ENCODE measurements at places on chromosomes 4 and X.

- DNase-seq, result no peak
Measured at GRCh38 chrX:130170752-130171445, 863 bp upstream of the RAB33A start.

DNA sequence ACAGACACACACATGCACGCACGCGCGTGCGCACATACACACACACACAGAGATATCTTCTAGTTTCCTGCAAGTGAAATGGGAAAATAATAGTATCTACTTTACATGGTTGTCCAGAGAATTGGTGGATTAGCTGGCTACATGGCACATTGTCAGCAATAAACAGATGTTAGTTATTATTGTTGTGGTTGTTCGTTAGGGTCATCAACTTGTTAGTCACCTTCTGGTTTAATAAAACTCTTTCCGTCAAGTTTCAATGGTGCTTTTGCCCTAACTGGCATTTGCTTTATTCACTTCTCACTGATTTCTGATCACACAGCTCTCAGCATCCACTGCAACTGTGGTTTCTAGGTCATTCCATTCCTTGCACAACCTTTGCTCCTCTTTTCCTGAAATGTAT is 25.4 kb upstream of the RASL11B start:
- DNase-seq, result no peak

- DNase-seq, result no peak
Measured at GRCh38 chr4:67635331-67635730, 65.6 kb downstream of the UBA6 start.

GRCh38 chrX:119089619-119090018 is 16.8 kb downstream of the CT47C1 start:
- DNase-seq, result no peak

DNA sequence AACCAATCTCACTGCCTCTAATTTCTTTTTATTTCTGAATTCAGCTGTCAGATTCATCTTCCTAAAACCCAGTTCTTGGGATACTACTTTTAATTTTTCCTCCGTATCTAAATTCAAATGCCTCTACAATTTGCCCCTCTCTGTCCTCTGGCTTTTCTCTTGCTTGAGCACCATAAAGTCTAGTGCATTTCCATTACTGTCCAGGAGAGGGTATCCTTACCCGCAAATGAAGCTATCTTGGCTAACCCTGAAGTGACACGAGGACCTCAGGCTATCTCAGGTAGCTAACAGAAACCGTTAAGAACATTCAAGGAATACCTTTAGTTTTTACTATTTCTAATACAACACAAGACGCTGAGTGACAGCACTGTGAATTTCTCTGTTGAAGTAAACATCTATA is 49.4 kb upstream of the PRR32 start:
- DNase-seq, result no peak

DNA sequence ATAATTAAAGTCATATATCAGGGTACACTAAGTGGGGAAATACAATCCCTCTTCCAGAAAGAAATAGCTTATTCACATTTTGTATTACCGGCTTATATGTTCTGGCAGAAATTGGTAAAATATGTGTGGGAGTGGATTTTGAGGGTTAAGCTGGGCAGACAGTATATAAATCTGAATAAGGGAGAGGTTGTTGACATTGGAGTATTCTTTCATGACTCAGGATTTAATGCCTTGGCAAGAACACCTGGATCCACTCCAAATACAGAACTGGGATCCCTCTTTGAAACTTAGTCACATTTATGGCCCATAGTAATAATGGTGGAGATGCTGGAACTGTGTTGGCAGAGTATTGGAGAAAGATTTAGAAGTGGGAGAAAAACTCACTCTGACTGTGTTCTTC is 54.3 kb upstream of the TET2 start:
- DNase-seq, result peak; percentile 96

DNA sequence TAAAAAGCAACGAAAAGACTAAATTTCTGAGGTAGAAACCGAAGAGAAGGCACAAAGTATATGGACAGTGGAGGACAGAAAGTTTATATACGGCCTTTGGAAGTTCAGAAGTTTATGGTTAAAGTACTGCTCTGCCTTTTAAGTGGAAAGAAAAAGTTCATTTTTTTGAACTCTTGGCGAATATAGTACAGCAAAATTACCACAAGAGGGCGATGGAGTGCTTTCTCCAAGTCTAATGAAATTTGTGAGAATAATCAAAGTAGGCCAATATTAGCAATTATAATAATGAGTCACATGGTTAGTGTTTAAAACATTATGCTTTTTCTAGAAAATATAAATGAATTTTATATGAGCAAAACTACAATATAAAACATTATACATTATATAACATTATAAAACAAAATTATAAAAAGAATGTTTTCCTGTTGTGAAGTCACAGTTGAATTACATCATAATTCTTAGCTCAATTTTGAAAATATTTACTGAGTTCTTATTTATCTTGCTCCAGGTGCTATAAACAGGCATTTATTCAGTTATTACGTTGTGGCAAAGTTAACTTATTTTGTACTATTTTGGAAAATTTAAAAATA is 136.2 kb upstream of the BMPR1B start:
- DNase-seq, result peak; percentile 73

DNA sequence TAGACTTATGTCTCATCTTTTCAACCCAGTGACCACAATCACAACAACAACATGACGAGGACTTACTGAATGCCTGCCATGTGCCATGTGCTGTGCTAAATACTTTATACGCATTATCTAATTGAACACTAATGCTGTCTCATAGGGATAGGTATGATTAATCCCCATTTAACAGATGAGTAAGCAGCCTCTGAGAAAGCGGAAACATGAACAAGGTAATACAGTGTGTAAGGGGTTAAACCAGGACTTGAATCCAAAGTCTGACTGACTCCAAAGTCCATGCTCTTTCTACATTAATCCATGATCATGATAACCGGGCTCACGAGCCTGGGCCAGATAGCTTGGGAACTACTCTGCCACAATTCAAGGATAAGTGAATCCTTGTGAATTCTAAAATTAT is 105.3 kb upstream of the MBNL3 start:
- no peak for DNase-seq

DNA sequence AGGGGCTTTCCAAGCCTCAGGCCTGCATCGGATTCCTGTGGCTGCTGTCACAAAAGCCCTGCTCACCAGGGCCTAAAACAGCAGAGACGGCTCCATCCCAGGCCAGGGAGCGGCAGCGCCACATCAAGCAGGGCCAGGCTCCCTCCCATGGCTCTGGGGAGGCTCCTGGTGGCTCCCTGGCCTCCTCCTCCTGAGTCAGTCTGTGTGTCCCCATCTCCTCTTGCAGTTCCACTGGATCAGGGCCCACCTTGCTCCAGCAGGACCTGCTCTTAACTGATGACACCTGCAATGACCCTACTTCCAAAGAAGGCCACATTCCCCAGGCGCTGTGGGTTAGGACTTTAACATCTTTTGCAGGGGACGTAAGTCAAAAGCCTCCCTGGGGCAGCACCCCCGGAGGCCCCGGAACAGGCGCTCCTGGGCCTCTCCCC is 51.9 kb downstream of the CPZ start:
- DNase-seq, result no peak

DNA sequence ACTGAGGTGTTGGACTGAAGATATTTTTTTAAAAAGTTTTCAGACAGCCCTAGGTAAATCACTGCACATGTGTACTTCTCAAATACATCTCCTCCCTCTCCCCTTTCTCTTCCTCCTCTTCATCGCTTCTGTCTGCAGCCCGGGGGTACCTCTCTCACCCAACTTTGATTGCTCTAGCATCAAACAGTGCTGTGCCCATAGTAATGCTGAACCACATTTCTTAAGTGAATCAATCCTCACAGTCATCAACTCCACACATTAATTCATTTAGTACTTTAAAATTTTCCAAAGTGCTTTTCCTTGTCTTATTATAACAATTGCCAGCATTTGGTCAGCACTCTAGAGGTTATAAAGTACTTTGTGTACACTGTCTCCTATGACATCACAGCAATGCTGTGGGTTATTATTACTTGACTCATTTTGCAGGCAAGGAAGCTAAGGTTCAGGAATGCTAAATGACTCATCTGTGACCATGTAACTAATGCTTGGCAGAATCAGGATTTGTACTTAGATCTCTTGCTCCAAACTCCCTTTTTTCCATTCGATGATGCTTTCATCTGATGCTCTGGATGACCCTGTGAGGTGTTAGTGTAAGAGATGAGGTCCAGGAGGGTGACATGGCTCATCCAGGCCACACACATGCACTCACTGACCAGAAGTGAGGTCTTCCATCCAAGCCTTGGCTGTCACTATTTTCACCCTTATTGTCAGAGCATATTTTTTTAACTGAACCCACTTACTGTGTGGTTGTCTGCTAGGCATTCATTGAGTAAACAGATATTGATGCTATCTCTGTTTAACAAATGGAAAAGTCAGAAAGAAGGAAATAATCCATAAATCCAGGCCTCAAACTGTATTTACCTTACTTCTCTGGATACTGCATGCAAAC is 58.8 kb downstream of the RHOH start:
- DNase-seq, result peak; percentile 96

- no peak for DNase-seq
Measured at GRCh38 chrX:150759568-150760416, 66.6 kb downstream of the MTMR1 start.

GRCh38 chrX:20011608-20012007 is 20.7 kb upstream of the BCLAF3 start:
- DNase-seq, result peak; percentile 10

- no peak for DNase-seq
Measured at GRCh38 chr4:15325987-15326386, 101.8 kb upstream of the C1QTNF7 start.

- peak; percentile 64 for DNase-seq
Measured at GRCh38 chr4:118327554-118328241, 25.1 kb downstream of the PRSS12 start.

GRCh38 chrX:136588036-136588435 is 56.0 kb downstream of the VGLL1 start:
- no peak for DNase-seq

DNA sequence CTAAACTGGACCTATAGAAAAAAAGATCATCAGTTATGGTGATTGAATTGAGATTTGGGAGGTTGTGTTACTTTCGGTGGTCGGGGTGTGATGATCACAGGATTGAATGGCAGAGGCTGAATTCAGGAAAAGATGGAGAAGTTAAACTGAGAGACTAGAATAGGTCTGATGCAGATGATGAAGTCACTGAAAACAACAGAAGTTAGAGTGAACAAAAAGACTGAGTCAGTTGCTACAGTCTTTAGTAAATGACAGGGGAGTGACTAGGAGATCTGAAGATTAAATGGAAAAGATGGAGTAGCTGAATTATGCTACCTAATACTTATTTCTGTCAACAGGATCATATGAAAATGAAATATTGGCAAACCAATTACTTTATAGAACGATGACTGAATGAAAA is 163.2 kb downstream of the RPA4 start:
- DNase-seq, result no peak

- DNase-seq, result no peak
Measured at GRCh38 chr4:186780291-186781031, 56.8 kb upstream of the FAT1 start.

DNA sequence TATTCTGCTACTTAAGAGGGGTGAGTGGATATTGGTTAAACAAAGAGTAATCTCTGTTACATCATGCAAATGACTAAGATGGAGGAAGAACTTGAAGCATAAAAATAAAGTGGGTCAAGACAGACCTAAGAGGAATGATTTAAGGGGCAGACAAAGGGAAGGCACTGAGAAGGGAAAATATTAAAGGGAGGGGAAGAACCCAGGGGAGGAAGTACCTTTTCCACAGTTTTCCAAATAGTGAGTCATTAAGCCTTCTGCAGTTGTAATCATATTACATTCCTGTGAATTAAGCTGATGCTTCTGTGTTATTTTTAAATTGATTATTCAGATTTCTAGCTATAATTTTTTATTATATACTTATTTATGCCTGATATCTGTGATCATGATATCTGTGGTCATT is 253.3 kb downstream of the CENPC start:
- no peak for DNase-seq

GRCh38 chr4:183149616-183150539 is 50.8 kb downstream of the WWC2 start:
- DNase-seq, result no peak

- peak; percentile 78 for DNase-seq
Measured at GRCh38 chr4:80215449-80216052, 18.2 kb downstream of the PRDM8 start.

- peak; percentile 25 for DNase-seq
Measured at GRCh38 chr4:81164623-81165416, 50.2 kb downstream of the PRKG2 start.

GRCh38 chr4:42711496-42711895 is 54.6 kb upstream of the ATP8A1 start:
- DNase-seq, result no peak

GRCh38 chr4:15428611-15429010 is 778 bp downstream of the C1QTNF7 start:
- no peak for DNase-seq

DNA sequence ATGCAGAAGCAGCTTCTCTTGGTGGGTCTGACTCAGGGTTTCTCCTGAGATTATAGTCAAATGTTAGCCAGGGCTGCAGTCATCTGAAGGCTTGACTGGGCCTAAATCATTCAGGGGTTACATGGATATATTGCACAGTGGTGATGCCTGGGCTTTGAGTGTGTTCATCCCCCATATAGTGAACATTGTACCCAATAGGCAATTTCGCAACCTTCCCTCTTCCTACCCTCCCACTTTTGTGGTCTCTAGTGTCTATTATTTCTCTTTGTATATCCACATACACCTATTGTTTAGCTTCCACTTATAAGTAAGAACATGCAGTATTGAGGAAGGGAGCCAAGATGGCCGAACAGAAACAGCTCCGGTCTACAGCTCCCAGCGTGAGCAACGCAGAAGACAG is 90.3 kb upstream of the CAMK2D start:
- DNase-seq, result peak; percentile 28

DNA sequence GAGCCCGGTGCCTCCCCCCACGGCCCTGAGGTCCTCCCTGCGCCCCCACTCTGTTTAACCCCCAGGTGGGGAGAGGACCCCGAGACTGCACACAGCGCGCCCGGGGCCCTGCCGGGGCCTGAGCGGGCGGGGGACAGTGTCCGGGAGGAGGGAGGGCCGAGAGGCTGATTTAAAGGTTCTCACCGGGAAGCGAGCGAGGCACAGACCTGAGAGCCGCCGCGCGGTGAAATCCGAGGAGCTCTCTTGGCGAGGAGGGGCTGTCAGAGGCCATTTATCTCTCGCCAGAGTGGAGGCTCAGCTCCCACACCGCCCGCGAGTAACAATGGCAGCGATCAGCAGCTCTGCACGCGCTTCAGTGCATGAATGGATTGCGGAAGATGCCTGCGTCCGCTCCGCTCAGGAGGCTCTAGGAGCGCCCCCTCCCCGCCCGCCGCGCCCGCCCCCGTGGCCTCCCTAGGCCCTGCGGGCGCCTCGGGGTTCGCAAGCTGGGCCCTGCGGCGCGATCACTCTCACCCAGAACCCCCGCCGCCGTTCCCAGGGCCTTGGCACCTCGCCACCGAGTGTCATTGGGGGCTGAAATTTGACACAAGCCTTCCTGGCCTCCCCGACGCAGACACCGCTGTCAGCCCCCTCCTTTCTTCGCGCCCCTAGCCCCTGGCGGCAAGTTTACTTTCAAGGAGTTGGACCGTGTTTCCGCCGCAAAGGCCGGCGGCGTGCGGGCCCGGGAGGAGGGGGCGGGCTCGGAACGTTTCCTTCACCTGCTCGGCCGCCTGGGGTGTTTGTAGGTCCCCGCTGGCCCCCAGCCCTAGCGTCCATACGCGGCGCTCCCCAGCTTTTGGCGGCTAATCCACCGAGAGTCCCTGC is 48.7 kb upstream of the BCOR start:
- peak; percentile 53 for DNase-seq

- no peak for DNase-seq
Measured at GRCh38 chr4:17761062-17761461, 20.4 kb downstream of the FAM184B start.
